ENCODE measurements at places on chromosomes 4 and X.

- no peak for DNase-seq
Observed at GRCh38 chr4:30825008-30825770, 105.0 kb downstream of the PCDH7 start.

DNA sequence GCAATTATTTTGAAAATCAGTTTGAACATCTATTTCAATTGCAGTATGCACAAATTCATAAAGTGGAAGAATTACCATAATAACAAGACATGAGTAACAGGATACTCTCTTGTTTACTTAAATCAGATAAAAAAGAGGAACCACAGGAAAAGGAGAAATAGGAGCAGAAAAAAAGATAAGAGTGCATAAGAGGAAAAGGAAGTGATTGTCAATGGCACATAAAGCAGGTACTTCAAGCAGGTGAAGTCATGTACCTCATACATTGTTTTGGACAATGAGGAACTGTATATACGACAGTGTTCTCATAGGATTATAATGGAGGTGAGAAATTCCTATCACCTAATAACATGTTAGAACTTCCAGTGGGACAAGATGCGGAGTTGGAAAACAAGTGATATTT, 334.5 kb upstream of the PCDH7 start:
- no peak for DNase-seq

- peak; percentile 61 for DNase-seq
Observed at GRCh38 chrX:21766101-21766500, 8.2 kb upstream of the SMPX start.

DNA sequence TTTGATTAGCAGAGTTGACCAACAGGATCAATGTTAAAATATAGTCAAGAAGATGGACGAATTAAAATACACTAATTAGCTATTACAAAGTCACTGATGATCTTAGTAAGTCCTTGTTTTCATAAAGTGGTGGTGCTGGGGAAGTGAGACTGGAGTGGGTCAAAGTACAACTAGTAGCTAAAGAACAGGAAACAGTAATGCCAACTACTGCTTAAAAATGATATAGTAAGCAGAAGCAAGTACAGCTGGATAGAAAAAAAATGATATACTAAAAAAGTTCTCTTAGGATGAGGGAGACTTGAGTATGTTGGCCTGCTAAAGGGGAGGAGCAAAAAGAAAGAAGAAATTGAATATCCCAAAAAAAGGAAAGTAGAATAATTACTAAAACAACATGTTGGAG, 580.8 kb upstream of the FTHL17 start:
- DNase-seq = no peak

GRCh38 chrX:117972711-117973109, 143.9 kb downstream of the KLHL13 start:
- DNase-seq = peak; percentile 12

DNA sequence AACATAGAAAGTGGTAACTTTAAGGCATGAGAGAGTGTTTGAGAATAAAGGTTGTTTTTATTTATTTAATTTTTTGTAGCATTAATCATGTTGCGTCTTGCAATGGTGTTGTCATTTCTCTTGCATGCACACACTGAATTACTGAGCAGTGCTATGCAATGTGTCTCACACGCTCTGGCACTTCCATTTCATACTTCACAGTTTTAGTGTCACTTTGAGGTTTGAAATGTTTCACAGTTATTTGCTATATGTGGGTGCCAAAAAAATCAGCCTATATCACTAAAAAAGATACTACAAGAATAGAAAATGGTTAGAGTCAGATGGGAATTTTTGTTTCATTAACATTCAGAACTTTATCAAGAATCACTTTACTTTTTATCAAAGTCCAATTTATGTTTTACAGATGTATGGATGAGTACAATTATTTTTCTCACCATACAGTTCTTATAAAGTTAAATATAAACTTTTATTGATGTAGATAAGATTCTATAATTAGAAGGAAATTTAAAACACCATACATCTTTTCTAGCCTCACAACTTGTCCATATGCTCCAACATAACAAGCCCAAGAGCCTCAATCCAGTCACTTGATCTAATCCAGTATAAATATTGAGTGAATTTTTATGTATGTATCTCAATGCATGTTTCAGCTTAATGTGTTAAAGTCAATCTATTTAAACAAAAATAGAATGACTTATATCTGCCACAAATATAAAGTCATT, 114.0 kb downstream of the IQCM start:
- no peak for DNase-seq

DNA sequence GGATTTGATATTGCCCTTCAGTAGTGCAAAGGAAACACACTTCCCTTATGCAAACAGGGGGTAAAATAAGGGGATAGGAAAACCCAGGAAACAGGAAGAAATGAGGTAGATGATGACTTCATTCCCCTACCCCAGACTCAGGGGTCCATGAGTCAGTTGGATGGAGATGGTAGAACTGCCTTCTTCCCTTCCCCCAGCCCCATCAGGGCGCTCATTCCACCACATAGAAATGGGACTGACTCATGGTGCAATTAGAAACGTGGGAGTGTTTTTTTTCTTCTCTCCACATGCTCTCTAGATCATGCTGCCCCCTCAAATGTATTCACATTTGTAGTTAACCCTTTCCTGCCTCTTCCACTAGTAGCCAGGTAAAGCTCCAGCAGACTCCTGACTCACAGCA, 23.1 kb upstream of the ARMCX2 start:
- no peak for DNase-seq

DNA sequence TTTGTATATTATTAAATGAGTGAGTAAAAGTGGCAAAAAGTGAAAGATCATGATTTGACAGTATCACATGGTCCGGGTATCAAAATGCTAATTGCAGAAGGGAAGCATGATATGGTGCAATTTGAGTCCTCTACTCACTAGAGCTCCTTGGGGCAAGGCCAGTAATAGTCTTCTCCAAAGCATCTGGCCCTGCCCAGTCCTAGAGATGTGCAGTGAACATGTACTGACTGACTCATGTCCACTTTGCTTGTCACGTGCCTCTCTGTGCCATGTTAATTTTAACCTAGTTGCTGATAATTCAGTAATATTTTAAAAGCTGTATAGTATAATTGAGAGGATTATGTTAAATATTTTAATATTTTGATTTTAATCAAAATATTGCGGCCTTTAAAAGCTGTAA, 54.6 kb upstream of the TENM3 start:
- no peak for DNase-seq

GRCh38 chr4:93313197-93313596, 515.4 kb upstream of the ATOH1 start:
- no peak for DNase-seq

GRCh38 chr4:147786031-147786430, 54.1 kb downstream of the ARHGAP10 start:
- no peak for DNase-seq

DNA sequence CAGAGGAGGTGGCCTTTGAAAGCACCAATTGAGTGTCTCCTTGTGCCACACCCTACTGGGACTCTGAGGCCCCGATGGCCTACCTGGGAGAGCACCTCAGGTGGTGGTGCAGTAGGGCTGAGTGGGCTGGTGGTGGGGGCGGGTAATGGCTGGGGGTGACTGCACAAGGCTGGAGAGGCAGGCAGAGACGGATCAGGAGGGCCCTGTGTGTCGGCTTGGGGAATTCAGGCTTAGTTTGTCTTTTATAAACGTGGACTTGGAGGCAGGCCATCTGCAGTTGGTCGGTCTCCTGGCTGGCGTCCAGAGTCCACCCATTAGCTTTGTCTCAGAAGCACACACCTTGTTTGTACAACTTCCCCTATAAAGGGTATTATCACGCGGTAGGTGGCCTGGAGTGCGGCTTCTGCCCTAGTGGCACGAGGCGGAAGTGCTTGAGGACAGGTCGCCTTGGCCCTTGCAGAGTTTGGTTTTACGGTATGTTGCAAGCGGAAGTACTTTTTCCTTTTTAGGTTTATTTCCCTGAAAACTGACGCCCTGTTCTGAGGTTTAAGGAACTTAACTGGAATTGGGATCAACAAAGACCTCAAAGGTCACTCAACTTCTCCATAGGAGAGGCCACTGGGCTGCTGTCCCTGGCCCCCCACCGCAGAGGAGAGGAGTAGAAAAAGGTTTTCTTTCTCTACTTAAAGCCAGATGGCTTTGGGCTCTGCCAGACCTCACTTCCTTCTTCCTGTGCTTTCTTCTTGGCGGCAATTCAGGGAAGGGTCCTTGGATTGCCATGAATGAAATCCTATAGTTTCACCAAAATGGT, 8.0 kb downstream of the TBC1D14 start:
- DNase-seq = peak; percentile 58

DNA sequence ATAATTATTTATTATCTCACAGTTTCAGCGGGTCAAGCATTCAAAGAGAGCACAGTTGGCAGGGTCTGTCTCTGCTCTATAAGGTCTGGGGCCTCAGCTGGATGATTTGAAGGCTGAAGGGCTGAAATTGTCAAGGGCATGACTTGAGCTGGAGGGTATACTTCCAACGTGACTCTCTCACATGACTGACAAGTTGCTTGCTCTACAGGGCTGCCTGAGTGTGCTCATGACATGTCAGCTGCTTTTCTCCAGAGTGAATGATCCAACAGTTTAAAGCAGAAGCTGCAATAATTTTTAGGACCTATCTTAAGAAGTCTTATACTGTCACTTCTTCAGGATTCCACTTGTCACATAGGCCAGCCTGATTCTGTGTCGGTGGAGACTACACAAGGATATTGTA, 51.2 kb downstream of the TIGD2 start:
- no peak for DNase-seq

- DNase-seq = peak; percentile 16
Observed at GRCh38 chr4:173917255-173917960, 366.1 kb downstream of the FBXO8 start.

GRCh38 chr4:55635741-55636655, at the start of gene NMU:
TSS of gene NMU (minus strand) at chr4:55636298. CDS start at chr4:55636192, 106 bp downstream.
- DNase-seq = peak; percentile 43

DNA sequence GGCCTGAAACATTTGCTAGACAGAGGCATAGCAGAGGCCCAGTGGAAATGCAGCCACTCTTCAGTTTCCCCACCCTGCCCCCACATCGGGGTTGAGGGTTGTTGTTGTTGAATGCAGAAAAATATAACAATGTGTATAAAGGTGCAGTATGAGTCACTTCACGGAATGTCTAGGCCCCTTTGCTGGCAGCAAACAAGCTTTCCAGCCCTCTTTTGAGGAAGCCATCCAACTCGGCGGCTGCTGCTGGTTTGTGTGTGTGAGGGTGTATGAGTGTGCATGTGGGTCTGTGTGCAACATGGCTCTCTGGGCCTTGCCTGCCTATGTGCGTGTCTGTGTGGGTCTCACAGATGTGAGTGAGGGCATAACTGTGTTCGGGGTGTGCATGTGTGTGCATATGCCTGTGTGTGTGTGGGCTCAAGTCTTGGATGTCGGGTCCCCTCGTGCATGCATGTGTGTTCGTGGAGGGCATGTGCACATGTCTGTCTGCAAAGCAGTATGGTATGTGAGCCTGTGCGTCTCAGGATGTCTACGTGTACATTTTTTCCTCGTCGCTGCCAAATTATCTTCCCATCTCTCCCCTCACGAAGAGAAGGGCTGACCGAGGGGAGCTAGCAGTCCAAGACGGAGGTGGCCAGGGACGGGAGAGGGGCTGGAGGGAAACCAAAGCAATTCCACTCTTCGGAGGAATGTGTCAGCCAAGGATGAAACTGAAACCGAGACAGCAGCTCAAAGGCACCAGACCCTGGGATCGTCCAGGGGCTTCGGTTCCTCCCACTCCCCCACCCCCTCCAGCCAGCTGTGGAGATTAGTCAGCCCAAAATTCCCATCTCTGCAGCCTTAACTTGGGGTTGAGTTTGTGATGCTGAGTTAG, 8.4 kb upstream of the ELF4 start:
- DNase-seq = peak; percentile 76

DNA sequence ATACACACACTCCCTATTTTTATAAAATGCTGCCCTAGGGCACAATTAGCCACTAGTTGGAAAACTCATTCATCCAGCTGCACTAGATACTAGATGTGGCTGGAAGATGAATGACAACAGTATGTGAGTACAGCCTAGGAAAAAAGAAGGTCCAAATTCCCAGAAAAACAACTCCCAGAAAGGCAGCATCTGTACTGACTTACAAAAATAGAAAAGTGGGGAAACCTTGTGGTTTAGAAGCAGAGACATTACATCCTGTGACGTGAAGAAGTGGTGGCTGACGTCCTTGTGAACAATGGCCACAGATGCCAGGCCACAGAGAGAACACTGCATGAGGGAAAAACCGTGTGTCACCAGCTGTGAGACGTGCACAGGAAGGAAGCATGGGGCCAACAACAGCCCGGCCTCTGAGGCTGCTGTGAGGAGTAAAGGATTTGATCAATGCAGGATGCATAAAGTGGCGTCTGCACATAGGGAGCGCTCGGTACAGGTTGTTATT, 81.2 kb downstream of the SPRY1 start:
- DNase-seq = no peak

- no peak for DNase-seq
Observed at GRCh38 chr4:18735740-18736268, 714.2 kb upstream of the LCORL start.

- no peak for DNase-seq
Observed at GRCh38 chr4:189033801-189034347, 894.6 kb downstream of the TRIML1 start.

- DNase-seq = no peak
Observed at GRCh38 chr4:8297691-8298485, 28.3 kb downstream of the HTRA3 start.

- peak; percentile 67 for DNase-seq
Observed at GRCh38 chr4:181971411-181971810, 271.8 kb upstream of the TENM3 start.

DNA sequence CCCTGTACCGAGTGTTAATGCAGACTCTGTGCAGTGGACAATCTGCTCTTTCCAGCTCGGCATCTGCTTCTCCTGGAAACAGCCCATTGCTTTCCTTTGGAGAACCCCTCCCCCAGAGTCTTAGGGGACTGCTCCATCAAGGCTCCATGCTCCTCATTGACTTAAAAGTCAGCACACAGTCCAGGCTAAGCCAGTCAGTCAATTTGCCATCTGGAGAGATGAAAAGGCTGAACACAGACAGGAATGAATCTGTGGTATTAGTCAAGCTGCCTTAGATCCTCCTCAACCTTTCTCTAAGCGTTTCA, 20.3 kb downstream of the ATP8A1 start:
- no peak for DNase-seq

- no peak for DNase-seq
Observed at GRCh38 chr4:189084671-189085070, 856.0 kb upstream of the FRG1 start.
